ENCODE measurements at places on chromosomes 5 and 9. TPM values are rescaled to one million over a fixed set of nuclear protein-coding genes. Genes with fewer than 3 reads are reported as not detected.

DNA sequence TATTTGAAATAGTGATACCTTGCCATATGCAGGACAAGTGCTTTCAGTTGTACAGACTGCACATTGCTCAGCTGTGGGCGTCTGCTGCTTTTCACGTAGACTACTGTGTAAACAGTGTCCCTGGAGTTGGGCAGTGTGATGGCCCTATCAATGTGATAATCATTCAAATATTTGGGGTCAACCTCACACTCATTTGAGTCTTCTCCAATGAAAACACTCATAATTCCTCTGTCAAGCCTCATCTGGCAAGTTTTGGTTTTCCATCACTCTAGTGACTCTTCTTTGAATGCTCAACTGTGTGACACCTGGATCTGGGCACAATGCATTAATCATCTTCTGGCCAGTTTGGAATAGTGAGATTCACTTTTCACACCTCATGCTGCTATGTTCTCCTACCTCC is 64.4 kb downstream of the UGCG start:
- H3K36me3 ChIP-seq: no peaks in the 10 kb centered on the region
- H3K4me3 ChIP-seq: no peak overlapping the region
- no peak overlapping the region for H3K27ac ChIP-seq
- H3K27me3 ChIP-seq: no peaks in the 10 kb centered on the region
- peaks cover 2% of the 10 kb centered on the region for H3K4me1 ChIP-seq
- DNase-seq: no peak

The SH3RF2 gene
- total RNA-seq: 6.5 TPM

The PCDHA2 gene
- 1.6 TPM for total RNA-seq

DNA sequence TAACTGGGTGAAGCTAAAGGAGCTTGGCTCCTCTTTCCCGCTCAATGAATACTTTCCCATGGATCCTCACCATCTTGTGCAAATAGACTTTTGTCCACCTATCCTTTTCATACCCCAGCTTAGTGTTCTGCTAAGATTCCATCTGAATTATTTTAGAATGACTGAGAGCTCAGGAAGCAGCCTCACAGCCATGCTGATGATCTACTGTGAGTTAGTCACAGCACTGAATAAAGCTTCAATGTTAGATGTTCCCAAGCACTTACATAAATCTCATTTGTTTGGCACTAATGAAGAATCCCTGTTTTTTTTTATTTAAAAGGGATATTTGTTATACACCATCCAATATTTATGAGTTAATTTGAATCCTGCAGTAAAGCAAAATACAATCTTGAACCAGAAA is 317.6 kb upstream of the TRPC7 start:
- no peaks in the 10 kb centered on the region for H3K4me1 ChIP-seq
- no peaks in the 10 kb centered on the region for H3K27me3 ChIP-seq
- H3K4me3 ChIP-seq: no peak overlapping the region
- H3K27ac ChIP-seq: no peak overlapping the region

- no peaks in the 10 kb centered on the region for H3K36me3 ChIP-seq
- no peaks in the 10 kb centered on the region for H3K27me3 ChIP-seq
- no peaks in the 10 kb centered on the region for H3K4me1 ChIP-seq
Observed at GRCh38 chr5:38874948-38875456, 29.2 kb downstream of the OSMR start.
